Activated T-helper 17 cell treated with anti-CD3 and anti-CD28 coated beads, Interleukin-2, amount 50 U/mL, for 72 hours (primary cell): ENCODE measurements at places on chromosomes 3 and 15.

- peaks cover 12% of the 10 kb centered on the region for H3K4me1 ChIP-seq
- H3K4me3 ChIP-seq: no peak overlapping the region
- ATAC-seq: no peak
- no peaks in the 10 kb centered on the region for H3K27me3 ChIP-seq
- peaks cover 90% of the 10 kb centered on the region for H3K36me3 ChIP-seq
Measured at GRCh38 chr3:14134291-14134690, 9.4 kb downstream of the TMEM43 start.

DNA sequence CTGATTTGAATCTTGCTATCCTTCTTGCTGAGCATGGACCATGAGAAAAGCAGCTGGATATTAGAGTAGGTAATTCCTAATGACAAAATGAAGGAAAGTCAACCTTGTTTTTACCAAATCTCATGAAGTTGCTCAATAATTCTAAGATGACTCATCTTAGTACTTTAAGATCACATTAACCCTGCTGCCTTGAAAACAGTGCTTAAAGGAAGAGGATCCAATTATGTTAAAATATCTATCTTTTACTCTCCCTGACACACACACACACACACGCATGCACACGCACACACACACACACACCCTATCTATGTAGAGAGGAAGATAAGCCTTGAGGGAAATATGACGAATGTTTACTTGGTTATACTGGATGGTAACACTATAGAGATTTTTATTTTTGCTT, 16.0 kb upstream of the MYO1E start:
- ATAC-seq: no peak
- H3K27me3 ChIP-seq: no peaks in the 10 kb centered on the region
- H3K4me3 ChIP-seq: no peak overlapping the region
- H3K27ac ChIP-seq: no peak overlapping the region
- H3K4me1 ChIP-seq: peaks cover 4% of the 10 kb centered on the region

DNA sequence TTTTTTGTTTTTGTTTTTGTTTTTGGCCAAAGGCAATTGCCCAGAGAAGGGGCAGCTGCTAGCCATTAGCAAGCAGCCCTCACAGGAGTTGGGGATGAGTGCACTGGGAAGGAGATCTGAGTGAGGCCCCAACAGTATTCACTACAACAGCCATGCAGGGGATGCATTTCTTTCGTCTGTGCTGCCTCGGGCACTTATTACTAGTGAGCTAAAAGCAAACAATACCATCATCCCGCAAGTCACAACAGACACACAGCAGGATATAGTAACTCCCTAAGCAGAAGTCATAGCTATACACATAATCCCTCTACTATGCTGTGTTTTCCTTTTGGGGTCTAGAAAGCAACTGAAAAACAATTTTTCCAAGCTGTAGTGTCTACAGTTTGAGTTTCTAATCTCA, 27.2 kb downstream of the CRTAP start:
- peak overlapping the region; percentile 33 for H3K27ac ChIP-seq
- H3K27me3 ChIP-seq: no peaks in the 10 kb centered on the region
- H3K4me3 ChIP-seq: no peak overlapping the region
- H3K36me3 ChIP-seq: peaks cover 51% of the 10 kb centered on the region
- no peaks in the 10 kb centered on the region for H3K4me1 ChIP-seq

DNA sequence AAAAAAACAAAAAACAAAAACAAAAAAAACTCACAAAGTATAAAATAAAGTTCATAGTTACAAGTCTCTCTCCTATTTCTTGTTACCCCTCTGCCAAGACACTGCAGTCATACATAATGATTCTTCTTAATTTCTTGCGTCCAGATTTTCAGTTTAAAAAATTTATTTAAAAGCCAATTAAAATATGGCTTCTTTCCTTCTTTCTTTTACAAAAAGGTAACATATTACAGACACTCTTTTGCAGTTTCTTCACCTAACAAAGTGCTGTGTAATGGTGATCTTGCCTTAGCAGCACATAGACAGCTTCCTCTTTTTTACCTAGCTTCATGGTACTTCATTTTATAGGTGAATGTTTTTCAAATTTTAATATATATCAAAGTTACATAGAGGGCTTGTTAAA, 136.1 kb upstream of the SGO1 start:
- no peaks in the 10 kb centered on the region for H3K4me1 ChIP-seq
- H3K36me3 ChIP-seq: no peaks in the 10 kb centered on the region
- no peak overlapping the region for H3K27ac ChIP-seq
- ATAC-seq: no peak
- no peak overlapping the region for H3K4me3 ChIP-seq

DNA sequence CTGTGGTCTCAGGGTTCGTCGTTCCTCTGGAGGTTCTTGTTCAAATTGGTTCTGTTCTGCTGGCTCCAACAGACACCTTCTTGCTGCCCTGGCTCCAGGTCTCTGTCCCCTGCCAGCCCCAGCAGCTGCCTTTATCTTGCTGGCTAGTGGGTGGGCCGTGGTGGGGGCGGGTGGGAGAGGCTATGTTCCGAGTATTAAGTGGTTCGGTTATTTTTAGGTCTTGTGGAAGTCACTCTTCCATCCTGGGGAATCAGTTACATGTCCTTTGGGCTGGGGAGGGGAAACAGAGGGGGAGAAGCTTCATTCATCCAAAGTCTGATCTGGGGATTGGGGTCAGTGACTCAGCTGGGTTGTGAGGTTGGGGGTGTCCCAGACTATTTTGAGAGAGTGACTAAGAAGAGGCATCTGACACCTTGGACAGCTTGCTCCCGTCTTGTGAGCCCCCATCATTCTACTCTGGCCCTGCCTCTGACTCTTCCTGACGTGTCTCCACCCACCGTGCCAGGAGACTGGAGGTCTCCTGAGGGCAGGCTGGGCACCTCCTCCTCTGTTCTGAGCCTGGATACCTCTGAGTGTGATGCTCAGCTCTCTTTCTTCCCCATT, at the start of gene XIRP1:
XIRP1 (minus strand) TSS at position 106 of the 603 bp plus-strand sequence. CDS start 3,150 bp downstream, outside the sequence.
- ATAC-seq: peak; percentile 95
- peak within 1 kb of the TSS; percentile 67 for H3K27ac ChIP-seq
- H3K36me3 ChIP-seq: no peaks in the 10 kb centered on the region
- no peaks in the 10 kb centered on the region for H3K27me3 ChIP-seq
- H3K4me3 ChIP-seq: peak within 1 kb of the TSS; percentile 66

DNA sequence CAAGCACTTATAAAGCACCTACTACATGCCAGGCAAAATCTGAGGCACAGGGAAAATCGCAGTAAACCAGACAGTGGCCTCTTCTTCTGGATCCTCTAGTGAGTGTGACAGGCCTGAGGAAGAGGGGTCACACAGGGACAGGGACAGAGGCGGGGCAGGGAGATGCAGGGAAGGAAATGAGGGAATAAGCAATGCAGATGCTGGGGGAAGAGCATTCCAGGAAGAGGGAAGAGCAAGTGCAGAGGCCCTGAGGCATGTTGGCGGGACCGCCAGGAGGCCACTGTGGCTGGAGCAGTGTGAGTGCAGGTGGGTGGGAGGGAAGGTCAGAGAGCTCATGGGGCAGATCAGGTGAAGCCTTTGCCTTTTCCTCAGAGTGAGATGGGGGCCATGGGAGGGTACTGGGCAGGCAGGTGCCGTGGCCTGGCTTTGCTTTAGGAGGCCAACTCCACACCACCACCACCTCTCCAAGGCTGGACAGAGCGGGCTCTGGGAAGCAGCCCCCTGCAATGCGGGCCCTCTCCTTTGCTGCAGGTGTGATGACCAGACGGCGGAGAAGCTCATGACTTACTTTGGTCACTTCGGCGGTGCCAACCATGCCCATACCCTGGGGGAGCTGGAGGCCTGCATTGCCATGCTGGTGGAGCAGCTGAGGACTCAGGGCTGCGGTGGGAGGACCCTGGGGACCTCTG, 26.8 kb upstream of the GP9 start:
- H3K27ac ChIP-seq: no peak overlapping the region
- ATAC-seq: no peak
- H3K4me1 ChIP-seq: peaks cover 5% of the 10 kb centered on the region

DNA sequence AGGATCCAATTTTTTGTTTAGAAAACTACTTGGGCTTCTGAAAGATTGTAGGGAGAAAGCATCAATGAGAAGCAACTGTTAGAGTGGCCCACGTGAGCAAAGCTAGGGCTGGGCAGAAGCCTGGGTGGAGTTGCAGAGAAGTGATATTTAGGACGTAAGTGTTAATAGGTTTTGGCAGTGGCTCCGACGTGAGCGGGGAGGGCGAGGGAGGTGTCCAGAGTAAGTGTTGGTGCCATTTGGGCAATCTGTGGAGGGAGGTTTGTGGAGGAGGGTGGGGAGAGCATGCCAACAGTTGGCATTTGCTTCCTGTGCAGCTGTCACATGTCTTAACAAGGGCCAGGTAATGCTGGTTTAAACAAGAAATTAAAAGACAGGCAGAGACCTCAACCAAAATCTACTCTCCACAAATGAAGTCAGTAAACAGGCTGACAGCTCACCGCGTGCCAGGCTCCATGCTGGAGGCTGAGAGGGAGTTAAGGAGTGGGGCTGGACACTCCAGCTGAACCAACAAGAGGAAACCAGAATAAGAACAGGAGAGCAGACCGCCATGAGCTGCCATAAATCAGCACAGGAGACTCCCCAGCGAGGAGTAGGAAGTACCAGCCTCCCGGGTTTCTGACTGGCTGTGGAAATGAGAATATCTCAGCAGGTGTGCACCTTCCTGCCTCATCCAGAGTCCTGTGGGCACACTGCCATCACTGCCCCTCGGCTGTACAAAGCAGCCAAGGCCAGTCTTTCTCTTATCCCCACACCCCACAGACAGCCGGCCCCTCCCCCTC, 232.6 kb downstream of the ABHD5 start:
- H3K27me3 ChIP-seq: peaks cover 56% of the 10 kb centered on the region
- ATAC-seq: no peak
- no peaks in the 10 kb centered on the region for H3K4me1 ChIP-seq
- no peak overlapping the region for H3K27ac ChIP-seq
- no peak overlapping the region for H3K4me3 ChIP-seq

- H3K4me1 ChIP-seq: no peaks in the 10 kb centered on the region
- H3K4me3 ChIP-seq: no peak overlapping the region
- H3K36me3 ChIP-seq: no peaks in the 10 kb centered on the region
- H3K27ac ChIP-seq: no peak overlapping the region
- ATAC-seq: no peak
Measured at GRCh38 chr3:46162975-46163555, 45.0 kb downstream of the CCR1 start.
